ENCODE measurements at places on chromosomes 3 and 15. TPM values are rescaled to one million over a fixed set of nuclear protein-coding genes. Genes with fewer than 3 reads are reported as not detected.

The GABPB1 gene
- 26.1 TPM for total RNA-seq

The SYNPR gene
- total RNA-seq = not detected

The CKMT1A gene
- total RNA-seq = 28.7 TPM

The CCDC39 gene
- not detected for total RNA-seq

The SI gene
- total RNA-seq = not detected

The CFAP91 gene
- total RNA-seq = 0.03 TPM

The RGMA gene
- 1.4 TPM for total RNA-seq

The NSUN3 gene
- 6.1 TPM for total RNA-seq

The NANOGP8 gene
- total RNA-seq = not detected
